ENCODE measurements at places on chromosomes 3 and 15.

DNA sequence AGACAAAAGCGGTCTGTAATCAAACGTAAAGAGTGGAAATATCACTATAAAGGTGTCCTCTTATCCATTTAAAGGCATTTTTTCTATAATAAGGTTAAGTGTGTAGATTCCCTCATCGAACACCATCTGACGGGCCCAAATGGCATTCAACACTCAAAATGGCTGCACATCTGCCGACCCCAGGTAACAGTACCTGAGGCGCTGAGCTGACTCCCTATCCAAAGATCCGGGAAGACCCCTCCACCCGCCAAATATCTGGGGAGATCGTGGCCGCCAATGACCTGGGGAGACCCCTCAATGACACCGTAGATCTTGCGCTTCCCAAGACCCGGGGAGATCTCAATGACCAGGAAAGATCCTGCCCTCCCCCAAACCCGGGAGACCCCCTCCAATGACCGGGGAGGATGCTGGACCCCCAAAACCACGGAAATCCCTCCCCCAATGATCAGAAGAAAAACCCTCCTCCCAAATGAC is 476 bp downstream of the IP6K2 start:
- no peak for DNase-seq

GRCh38 chr3:17187589-17188184 is 302.9 kb downstream of the PLCL2 start:
- DNase-seq = no peak

GRCh38 chr3:148999806-149000205 is 8.5 kb downstream of the GYG1 start:
- DNase-seq = no peak

DNA sequence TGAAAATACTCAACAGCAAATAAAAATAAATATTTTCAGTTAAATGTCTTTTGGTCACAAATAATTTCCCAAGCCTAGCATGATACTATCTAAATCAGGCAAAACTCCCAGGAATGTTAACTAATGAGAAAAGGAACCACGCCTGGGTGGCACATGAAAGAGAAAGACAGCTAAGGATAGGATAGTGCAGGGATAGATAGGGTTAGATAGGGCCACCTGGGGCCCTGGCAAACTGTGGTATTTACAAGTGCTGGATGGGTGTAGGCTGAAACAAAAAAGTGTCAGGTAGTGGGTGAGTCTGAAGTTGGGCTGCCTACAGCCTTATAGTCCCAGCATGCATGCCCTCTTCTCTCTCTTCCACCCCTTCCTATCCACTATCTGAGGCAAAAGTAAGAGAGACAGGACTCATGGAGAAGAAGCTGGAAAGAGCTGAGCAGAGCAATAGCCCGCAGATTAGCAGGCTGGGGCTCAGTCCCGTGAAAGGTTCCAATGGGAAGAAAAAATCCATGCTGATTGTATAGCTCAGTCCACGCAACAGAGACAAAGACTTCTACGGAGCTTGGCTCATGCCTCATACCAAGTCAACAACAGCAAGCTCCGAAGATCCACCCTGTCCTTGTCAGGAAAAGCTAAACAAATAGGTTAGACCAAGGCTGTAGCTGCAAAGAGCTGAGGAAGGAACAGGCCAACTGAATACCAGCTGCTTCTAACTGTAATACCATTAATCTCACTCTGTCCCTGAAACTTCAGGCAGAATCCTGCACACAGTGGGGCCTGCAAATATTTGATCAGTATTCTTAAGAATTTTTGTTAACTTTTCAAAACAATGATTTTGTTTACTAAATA is 342.1 kb upstream of the ATP11B start:
- no peak for DNase-seq

GRCh38 chr3:108516881-108517280 is 6.5 kb upstream of the MYH15 start:
- no peak for DNase-seq

- DNase-seq = no peak
Measured at GRCh38 chr15:53746101-53746500, 13.4 kb downstream of the WDR72 start.

DNA sequence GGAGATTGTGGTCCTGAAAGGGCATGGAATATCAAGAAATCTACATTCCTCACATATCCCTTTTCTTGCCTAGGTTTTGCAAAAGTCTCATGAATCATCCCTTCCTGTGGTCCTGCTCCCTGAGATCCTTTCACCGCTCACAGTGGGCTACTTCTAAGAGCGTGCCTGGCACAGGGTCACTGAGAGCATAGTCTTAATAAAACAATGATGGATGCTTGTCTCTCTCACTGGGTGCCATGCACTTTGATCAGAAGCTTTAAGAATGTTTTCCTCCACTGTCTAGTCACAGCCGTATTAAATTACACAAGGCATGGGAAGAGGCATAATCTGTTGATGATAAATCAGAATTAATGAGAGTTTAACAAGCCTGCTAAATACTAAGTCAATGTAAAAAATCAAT is 269.7 kb upstream of the ATP10A start:
- DNase-seq = no peak

DNA sequence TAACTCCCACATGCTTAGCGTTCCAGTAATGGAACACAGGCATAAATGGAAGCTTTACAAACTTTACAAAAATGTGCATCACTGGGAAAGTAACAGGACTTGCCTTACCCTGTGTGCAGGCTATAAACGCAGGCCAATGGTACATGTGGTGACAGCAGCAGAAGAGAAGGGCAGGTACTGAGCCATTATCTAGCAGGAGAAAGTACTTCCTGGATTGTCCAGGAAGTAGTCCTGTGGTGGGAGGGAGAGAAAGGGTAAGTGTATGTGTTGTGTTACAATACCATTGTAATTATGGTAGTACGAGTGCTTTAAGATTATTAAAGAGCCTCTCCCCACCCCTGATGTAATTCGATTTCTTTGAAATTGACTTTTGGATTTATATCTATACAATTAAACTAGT is 5.3 kb downstream of the ATP1B3 start:
- no peak for DNase-seq

DNA sequence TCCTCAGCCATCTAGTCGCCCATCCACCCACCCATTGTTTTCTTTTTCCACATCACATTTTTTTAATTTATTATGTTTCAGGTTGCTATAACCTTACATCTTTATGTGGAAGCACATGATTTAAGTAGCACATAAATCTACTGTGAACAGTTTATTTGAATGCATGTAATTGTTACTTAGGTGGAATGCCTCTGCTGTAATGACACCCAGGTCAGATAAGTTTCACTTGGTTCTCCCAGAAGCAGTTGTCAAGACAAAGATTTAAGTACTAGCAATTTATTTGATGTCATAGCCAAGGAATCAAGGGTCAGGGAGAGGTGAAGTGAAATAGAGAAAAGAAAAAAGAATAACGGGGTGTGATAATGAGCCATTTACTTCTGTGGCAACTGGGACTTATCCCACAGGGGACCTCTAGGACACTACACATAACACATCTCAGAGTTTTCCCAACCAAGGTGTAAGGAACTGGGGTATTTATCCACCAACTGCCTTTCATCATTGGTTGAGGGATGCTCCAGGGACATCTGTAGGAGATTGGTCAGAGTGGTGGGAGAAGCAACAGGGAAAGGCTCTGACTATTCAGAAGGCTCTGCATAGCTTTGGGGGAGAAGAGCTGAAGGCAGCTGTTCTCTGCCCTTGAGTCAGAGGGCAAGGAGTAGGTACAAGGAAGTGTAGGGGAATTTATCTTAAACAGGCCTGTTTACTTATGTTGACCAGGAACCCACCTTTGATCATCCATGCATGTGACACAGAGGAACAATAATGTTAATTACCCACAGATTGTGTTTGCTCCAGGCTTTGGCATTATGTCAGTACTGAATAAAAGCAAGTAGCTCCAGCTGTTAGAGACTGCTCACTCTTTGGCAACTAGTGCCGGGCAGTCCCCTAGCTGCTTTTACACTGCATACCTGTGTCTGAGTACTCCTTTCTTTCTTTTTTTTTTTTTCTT is 94.8 kb downstream of the CD200R1L start:
- peak; percentile 41 for DNase-seq

DNA sequence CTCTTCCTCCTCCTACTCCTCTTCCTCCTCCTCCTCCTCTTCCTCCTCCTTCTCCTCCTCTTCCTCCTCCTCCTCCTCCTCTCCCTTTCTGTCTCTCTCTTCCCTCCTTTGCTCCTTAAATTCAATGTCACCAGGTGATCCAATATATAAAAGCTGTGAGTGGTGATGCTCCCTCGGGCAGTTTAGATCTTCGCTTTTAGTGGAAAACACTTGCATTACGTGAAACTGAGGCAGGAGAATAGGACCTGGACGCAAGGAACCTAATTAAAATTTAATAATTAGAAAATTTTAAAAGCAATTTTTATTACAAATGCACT is 279.7 kb downstream of the XXYLT1 start:
- DNase-seq = no peak

DNA sequence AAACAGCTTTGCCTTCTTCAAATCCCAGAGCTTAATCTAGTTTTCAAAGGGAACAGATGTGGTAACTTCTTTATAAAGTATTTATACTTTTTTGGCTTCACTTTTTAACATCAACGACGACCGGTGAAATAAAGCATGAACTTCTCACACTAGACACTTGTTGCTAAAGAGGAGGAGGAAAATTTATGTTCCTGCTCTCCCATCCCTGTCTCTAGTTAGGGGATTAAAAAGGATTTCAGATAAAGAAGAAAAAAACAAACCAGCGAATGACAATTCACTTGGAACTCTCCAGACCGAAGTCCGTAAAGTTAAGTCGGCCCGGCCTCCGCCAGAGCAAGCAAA is 672 bp downstream of the NEDD4 start:
- no peak for DNase-seq

DNA sequence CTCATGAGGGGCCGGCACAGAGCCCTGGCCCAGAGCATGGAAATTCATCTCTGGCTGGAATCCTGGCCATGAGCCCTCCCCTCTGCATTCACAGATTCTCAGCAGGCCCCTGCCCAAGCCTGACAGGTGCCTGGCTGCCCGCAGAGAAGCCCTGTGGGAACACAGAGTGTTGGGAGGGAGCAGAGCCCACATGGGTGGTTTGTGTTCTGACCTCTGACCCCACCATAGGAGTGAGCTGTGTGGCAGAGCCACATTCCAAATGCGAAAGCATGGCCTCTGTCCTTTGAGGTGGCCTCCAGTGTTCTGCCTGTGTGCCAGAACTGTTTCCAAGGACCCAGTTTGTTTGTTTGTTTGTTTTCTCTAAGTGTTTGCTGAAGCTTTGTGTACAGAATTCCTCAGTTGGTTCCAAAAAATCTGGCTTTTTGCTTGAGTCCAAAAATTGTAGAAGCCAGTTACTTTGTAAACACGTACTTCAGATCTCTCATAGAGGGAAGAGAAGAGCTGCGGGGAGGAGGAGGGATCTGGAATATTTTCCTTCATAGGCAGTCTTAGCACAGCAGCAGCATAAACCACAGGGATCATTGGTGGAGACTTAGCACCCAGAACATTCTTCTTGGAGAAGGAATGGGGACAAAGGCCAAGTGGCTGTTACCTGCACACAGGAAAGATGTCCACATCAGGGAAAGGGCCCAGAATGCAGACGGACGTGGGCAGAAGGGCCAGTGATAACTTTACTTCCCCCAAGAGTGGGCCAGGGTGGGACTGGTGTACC is 36.0 kb downstream of the GRAMD2A start:
- DNase-seq = no peak

DNA sequence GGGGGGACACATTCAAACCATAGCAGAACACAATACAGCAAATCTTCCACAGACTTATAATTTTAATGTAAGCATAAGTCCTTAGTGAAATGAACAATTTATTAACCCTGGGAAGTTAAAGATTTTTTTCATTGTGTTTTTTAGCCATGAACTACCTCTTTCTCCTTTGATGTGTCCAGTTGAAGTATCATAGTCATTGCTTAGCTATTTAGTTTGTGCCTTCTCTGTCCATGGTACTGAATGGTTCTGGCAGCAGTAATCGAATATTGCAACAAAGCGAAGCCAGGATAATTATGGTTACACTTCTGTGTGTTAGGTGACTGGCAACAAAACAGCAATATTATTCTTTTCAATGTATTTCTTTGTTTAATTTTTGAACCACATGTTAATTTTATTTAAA is 403.0 kb upstream of the ONECUT1 start:
- DNase-seq = no peak

DNA sequence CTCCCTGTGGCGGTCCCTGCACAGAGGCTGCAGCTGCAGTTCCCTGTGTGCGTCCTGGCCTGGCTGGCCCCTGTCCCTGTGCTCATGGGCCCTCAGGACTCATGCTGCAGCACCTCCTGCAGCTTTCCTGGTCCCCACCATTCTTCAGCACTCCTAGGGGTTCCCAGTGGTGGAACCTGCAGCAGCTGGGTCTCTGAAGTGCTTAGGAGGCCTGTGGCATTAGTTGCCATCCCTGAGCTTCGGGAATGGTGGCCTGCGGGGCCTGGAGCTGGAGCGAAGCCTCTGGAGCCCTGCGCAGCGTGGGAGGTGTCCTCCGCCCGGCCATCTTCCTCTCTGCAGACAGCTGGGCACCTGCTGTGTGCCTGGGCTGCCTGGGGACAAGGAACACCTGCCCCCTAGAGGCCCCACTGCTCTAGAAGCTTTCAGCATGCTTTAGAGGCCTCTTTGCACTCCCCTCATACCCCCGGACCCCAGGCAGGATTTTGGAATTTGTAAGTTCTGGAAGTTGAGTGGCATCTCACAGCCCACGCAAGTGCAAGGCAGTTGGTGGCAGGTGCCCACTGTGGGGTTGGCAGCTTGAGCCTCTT is 13.1 kb downstream of the PLXNA1 start:
- DNase-seq = no peak

- no peak for DNase-seq
Measured at GRCh38 chr3:144463911-144464310, 492.3 kb downstream of the DIPK2A start.
